Breast epithelium (tissue), 4 donors: ENCODE measurements at places on chromosomes 7 and 10.

- no peak for DNase-seq
Measured at GRCh38 chr10:29554660-29555059, 80.1 kb downstream of the SVIL start.

DNA sequence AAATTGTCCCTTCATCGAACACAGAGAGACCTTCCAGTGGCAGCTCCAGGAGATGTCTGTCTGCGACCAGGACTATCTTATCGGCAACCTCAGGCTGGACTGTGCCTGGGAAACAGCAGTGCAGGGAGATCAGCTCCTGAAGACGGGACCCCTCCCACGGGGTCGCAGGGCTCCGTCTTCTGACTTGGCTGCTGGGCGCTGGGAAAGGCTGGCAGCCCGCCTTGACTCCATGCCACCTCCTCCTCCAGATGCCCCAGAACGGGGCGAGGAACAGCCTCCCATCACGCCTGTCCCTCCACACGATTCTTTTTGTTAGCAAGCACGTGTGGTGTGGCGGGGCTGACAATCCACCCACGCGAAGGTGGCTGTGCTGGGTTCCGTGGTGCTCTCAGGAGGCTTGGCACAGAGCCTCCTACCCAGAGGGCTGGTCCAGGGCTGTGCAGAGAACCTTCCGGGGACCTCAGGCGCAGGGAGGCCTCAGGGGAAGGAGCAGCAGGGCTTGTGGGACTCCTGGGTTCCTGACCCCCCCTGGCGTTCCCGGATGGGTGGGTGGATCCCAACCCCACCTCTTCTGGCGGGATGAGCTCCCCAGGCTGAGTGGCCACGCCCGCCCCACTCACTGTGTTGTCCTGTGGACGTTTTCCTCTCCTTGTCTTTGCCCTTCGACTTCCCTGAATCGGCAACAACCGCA is 47.6 kb upstream of the NKX6-2 start:
- peak; percentile 46 for DNase-seq

GRCh38 chr10:8235253-8236027 is 181.0 kb downstream of the GATA3 start:
- DNase-seq: no peak

GRCh38 chr7:4172883-4173282 is 509.2 kb upstream of the FOXK1 start:
- DNase-seq: no peak

DNA sequence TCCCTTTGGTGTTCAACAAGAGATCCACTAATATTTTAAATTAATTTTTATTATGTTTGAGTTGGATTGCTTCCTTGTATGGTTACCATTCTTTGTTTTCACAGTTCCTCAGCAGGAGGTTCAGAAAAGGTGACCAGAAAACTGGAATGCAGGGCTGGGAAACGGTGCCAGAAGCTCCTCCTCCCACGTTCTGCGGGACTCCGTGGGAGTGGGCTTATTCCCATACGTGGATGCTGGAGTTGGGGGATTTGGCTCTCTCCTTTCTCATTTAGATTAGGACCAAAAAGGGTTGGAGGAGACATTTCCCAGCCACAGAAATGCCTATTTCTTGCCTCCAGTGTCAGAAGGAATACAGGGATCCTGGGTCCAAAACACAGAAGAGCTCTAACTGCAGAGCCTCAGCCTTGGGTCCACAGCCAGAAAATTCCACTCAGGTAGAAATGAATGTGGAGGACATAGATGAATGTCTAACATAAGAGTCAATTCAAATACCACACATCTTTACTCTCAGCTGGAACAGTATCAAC is 56.0 kb downstream of the SORBS1 start:
- DNase-seq: no peak

DNA sequence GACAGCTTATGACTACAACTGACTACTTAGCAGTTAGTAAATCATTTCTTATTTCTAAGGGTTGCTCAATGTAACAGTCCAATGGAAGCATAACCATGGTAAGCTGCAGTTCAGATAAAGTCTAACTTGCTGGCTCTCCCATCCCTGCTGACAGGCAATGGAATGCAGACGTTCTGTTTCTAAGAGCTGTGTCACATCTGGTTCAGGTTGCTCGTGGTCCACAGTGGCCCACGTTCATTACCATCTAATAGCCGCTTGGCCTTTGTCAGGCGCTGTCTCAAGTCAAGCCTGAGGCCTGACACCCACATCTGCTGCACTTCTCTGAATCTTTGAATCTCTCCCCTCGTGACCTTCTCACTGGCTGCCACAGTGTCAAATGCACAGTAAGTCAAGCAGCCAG is 240.8 kb downstream of the FGFR2 start:
- no peak for DNase-seq
